A172 (cell line): ENCODE measurements at places on chromosomes 2 and 18. TPM values are rescaled to one million over a fixed set of nuclear protein-coding genes. Genes with fewer than 3 reads are reported as not detected.

BOLL gene
- not detected in 2 replicates for total RNA-seq

DNA sequence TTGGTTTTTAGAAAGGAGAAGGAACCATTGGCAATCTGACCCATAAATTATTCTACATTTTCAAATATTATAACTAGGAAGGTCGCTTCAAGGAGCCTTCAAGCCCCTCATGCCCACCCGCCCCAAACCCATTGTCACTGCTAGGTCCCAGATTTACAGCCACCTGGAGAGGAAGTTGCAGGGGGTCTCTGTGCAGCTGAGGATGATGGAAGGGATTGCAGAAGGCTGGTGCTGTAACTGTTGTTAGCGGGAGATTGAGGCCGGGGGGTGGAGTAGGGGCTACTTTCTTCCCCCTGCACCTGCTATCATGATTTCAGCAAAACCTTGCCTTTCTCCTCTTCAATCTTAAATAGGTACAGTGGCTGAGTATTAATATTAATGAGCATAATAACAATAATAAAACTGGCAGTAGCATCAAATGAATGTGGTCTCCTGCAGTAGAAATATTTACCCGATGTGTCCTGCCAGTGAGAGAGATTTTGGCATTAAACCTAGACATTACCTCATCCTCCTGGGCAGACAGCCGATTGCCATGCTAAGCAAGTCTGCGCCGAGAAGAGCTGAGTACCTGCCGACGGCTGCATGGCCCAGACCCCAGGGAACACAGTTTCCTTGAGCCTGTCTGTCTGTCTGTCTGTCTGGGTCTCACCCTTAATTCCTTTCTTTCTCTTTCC is 225.4 kb downstream of the FAM210A start:
- peak; percentile 85 for DNase-seq

- no peak for DNase-seq
These were observed 20.2 kb upstream of the EMILIN2 start for GRCh38 chr18:2826581-2826980.

GRCh38 chr2:128354726-128355470 is 36.2 kb upstream of the HS6ST1 start:
- no peak for DNase-seq

GRCh38 chr2:31674446-31674845 is 93.7 kb upstream of the SRD5A2 start:
- DNase-seq: no peak

CCDC150 gene
- total RNA-seq: 4.4 and 6.9 TPM in 2 replicates
